Right ventricle myocardium inferior (tissue), 1 donor: ENCODE measurements at places on chromosomes 4 and X. TPM values are rescaled to one million over a fixed set of nuclear protein-coding genes. Genes with fewer than 3 reads are reported as not detected.

DNA sequence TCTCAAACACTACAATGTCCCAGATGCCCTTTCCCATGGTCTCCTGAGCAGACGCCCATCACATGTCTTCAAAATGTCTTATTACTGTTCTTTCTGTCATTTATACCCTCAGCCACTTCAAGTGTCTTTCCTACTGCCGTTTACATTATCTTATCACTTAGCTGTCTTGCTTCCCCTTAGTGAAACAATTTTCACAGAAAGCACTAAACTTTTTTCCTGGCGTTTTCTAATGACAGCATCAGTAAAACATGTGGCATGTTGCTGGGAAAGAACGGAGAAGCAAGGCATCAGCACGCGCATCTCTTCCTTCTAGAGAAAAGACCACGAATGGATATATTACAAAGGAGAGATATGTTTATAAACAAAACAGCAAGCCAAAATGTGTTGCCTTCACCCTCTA is 189.7 kb upstream of the SLIT2 start:
- DNase-seq = no peak

DNA sequence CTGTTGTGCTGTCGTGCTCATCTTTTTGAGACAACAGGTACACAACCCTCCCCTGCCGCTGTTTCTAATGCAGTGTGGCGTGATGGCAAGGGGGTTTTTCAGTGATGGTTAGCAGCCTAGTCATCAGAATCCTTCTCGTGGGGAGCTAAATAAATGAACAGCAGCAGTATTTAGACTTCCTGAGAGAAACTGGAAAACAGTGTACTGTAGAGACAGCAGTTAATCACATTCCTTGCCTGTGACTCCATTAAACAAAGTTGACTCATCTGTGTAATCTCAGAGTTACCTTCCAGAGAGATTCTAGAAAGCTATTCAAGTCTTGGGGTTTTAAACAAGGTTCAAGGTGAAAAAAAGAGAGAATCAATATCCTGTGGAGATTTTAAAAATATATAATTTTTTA is 1753.2 kb upstream of the PCDH7 start:
- no peak for DNase-seq

The CDKL2 gene
- total RNA-seq = 0.11 TPM

DNA sequence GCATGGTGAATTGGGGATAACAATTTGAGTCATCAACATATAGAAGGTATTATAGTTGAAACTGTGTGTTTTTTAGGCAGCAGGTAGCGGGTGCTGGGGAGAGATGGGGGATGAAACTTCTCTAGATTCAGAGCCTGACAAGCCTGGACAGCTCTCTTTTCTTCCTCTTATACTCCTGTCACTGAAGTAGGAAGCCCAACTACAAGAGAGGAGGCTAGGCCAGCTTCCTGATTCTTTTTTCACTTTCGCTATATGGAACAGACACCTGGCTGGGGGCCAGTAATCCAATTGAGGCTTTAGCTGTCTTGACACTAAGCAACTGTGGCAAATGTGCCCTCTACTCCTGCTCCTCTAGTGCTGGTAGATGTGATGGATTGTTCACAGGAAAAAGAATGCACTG is 69.2 kb downstream of the PHKA1 start:
- DNase-seq = no peak

The DMP1 gene
- not detected for total RNA-seq

- no peak for DNase-seq
These were observed 101.9 kb upstream of the SLC7A11 start for GRCh38 chr4:138344054-138344453.

The PDCL2 gene
- not detected for total RNA-seq

GRCh38 chr4:120304801-120305200 is 238.2 kb upstream of the MAD2L1 start:
- no peak for DNase-seq

The SLC9B2 gene
- total RNA-seq = 3.3 TPM

DNA sequence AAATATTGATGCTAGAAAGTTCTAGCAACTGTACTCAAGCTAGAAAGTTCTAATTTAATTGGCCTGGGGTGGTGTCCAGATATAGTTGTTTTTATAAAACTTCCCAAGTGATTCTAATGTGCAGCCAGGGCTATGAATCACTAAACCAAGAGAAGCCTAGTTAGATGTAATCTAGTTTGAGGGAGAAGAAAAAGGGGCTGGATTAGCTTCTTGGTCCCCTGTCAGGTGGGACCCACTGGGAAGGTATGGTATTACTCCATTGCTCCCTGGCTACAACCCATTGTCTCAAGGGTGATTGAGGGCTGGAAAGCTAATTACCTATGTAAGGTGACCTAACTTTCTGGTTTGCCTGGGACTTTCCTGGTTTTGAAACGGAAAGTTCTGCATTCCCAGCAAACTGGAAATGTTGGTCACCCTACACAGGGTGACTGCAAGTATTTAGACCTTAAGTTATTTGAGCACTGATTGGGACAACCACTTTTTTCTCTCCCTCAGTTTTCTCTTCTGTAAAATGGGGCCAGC is 23.9 kb upstream of the MSN start:
- no peak for DNase-seq

DNA sequence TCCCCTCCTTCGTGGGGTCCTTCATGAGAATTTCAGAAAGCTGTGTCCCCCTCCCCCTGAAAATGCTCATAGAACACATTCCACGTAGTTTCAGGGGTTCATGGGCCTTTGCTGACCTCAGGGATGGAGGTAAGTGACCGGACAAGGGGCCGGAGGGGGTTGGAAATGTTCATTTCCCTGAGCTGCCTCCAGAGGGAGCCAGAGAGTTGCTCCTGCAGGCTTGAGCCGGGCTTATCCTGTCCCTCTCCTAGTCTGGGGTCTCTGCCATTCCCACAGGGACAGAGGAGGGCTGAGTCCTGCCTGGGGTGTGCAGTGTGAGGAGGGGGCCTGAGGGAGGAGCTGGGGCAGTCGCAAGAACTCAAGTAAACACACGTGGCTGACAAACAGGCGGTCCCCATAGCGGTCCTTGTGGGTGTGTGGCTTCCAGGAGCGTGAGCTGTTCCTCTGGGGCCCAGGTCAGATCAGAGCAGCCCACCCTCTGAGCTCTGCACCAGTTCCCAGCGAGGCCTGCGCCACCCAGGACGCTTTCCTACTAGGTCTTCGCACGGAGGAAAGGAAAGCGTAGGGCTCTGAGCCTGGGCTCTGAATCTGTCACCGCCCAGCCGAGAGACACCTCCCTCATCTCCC is 62.5 kb downstream of the WFS1 start:
- DNase-seq = peak; percentile 39

The PACRGL gene
- 8.2 TPM for total RNA-seq

DNA sequence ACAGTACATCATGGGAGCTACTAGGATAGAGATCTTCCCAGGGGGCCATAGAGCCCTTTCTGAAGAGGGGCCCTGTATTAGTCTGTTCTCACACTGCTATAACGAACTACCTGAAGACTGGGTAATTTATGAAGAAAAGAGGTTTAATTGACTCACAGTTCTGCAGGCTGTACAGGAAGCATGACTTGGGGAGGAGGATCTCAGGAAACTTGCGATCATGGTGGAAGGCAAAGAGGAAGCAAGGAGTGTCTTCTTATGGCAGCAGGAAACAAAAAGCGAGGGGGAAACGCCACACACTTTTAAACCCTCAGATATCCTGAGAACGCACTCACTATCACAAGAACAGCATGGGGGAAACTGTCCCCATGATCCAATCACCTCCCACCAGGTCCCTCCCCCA is 4.2 kb upstream of the SLC9A6 start:
- no peak for DNase-seq

DNA sequence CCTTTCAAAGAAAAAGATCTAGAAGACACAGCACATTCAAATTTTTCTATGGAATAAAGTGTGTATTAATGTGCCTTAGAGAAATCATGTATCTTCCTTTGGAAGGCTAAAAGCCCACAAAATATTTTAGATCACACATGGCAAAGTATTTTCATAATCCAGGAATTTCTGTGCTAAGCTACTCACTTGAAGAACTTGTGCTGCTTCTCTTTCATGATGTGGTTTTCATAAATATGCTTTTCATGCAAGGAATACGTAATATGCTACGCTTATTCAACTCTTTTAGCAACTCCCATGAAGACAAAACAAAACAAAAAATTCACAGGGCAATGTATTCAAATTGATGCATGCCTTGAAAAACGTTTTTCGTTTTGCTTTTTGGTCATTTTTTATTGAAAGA is 125.6 kb downstream of the ARHGAP24 start:
- DNase-seq = no peak

GRCh38 chr4:147958489-147959065 is 226.7 kb downstream of the ARHGAP10 start:
- DNase-seq = no peak

The SFRP2 gene
- total RNA-seq = not detected

The PRICKLE3 gene
- 15.1 TPM for total RNA-seq

GRCh38 chr4:112448306-112449132 is 67.5 kb downstream of the NEUROG2 start:
- no peak for DNase-seq

The NKX3-2 gene
- total RNA-seq = not detected

GRCh38 chrX:150581093-150581775 is 12.8 kb downstream of the MTM1 start:
- DNase-seq = no peak

- no peak for DNase-seq
These were observed 53.7 kb downstream of the CHM start for GRCh38 chrX:85993539-85994197.

The GYPE gene
- 0.24 TPM for total RNA-seq

The SH3D19 gene
- total RNA-seq = 108 TPM

DNA sequence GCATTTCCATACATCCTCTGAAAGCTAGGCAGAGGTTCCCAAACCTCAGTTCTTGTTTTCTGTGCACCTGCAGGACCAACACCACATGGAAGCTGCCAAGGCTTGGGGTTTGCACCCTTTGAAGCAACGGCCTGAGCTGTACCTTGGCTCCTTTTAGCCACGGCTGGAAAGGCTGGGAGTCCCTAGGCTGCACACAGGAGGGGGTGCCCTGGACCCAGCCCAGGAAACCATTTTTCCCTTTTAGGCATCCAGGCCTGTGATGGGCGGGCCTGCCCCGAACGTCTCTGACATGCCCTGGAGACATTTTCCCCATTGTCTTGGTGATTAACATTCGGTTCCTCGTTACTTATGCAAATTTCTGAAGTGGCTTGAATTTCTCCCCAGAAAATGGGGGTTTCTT is 17.4 kb upstream of the PCSK1N start:
- DNase-seq = no peak

DNA sequence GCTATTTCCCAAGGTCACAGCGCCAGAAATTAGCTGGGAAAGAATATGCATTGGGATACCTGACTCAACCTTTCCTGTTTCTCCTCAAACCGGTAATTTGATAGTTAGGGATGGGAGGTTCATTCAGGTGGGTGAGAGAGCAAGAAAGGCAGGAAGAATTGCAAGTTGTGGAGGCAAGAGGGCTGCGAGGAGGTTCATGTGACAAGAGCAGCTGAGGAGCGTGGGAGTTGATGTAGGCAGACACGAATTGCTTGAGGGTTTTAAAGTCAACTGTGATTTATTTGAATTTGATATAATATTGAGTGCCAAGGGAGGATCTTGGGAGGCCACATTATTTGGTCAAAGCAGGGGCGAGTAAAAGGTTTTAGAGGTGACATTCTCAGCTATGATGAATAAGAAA is 329.0 kb downstream of the STIM2 start:
- DNase-seq = no peak

GRCh38 chr4:157804986-157805385 is 367.8 kb downstream of the GASK1B start:
- no peak for DNase-seq

The HTN1 gene
- not detected for total RNA-seq

GRCh38 chr4:43763029-43763610 is 685.5 kb downstream of the KCTD8 start:
- DNase-seq = no peak

DNA sequence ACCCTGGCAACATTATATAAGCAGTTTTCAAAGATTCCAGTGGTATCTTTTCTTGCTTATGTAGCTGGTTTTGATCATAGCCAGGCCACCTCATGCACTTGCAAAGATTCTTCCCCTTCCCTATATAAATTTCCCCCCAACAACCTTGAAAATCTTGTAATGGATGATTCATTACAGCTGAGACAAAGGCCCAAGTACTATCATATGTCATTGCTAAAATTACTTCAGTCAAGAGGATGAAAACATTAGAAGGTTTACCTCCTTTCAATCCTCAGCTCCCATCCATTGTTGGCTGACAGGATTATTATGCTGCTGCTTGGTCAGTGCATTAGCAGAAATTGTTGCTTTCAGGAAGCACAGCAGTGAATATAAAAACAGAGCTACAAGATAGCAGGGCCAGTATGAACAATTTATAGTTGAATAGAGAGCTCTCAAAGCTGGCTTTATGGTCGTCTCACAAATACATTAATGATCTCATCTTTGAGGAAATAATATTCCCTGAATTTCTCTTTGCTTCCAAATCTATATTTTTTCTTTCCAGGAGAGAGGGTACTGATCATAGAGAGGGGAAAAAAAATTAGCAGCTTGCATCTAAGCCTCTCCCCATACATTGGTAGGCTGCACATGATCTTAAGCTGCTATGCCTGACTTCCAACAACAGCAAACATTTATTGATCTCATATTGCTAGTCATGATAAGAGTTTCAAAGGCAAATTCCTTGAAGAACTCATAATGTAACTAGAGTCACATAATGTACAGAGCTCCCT is 7.7 kb upstream of the ARHGEF38 start:
- no peak for DNase-seq

- DNase-seq = no peak
These were observed 51.7 kb upstream of the VEGFC start for GRCh38 chr4:176844448-176844847.

GRCh38 chr4:879729-880077 is 52.4 kb downstream of the GAK start:
- DNase-seq = no peak
